ENCODE measurements at places on chromosomes 2 and 18.

- no peak for DNase-seq
These were observed 43.1 kb upstream of the ATP8B1 start for GRCh38 chr18:57846258-57846657.

DNA sequence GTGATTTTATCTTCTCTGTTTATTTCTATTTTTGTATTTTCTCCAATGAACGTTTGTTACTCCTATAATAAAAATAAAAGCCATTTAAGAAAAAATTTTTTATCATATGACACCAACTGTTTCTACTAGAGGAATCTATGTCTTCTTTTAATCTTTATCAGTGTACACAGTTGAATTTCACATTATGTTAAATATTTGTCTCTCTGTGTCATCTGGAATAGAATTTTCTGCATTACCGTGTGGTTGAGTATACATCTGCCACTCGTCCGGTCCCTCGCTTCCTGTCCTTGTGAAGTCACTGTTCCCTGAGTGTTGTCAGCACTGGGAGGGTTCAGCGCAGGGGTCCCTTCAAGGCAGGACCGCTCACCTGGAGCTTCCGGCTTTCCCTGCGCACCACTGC lies 99.2 kb downstream of the LDLRAD4 start:
- DNase-seq: no peak

DNA sequence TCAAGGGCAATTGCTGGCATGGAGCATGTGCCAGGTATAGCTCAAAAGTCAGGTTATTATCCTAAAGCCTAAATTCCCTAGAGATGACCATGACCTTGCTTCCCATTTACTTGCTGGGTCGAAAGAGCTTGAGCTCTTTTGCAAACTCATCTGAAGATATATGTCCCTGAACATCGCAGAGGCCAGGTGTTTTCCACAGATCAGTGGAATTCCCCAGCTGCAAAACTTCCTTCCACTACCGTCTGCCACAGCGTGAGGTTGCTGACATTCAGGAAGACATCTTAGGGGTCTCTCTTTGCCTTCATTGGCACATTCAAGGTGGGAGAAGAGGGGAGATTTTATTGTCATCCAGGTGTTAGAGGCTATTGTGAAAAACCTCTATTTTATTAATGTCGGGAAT lies 171.0 kb downstream of the MIB1 start:
- DNase-seq: no peak

DNA sequence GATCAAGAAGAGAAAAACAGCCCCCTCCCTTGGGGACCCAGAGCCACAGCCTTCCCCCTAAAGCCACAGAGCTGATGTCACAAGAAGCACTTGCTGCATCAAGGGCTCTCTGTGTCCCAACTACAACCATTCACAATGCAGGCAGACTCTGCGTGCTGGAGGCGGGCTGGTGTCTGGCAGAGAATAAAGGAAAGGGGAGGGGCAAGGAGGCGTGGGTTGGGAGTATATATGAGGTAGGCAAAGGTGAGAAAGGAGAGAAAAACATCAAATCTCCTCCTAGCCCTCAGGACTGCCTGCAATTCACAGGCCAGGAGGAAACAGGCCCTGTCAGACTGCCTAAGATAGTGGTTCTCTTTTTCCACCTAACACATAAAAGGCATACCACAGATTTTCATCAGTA lies 48.8 kb upstream of the IHH start:
- DNase-seq: peak; percentile 65

DNA sequence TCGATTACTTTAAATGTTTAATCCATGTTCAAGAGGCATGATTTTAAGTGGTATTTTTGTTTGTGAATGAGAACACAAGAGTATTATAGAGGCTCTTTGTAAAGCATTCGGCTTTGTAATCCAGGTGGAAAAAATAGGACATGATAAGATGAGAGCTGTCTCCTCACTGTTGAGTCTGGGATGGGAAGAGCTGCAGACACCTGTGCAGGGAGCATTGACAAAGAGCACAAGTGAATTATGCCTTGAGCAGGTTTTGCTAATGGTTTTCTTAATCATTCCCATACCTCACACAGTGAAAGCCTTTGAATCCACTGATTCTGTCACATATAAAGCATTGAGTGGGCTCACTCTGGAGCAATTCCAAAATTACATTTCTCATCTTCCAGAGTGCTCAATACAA lies 9.6 kb downstream of the COL6A3 start:
- DNase-seq: no peak

GRCh38 chr2:136424112-136424511 lies 306.2 kb upstream of the CXCR4 start:
- peak; percentile 12 for DNase-seq

GRCh38 chr2:201807452-201807999 lies 1.2 kb downstream of the CDK15 start:
- DNase-seq: no peak

DNA sequence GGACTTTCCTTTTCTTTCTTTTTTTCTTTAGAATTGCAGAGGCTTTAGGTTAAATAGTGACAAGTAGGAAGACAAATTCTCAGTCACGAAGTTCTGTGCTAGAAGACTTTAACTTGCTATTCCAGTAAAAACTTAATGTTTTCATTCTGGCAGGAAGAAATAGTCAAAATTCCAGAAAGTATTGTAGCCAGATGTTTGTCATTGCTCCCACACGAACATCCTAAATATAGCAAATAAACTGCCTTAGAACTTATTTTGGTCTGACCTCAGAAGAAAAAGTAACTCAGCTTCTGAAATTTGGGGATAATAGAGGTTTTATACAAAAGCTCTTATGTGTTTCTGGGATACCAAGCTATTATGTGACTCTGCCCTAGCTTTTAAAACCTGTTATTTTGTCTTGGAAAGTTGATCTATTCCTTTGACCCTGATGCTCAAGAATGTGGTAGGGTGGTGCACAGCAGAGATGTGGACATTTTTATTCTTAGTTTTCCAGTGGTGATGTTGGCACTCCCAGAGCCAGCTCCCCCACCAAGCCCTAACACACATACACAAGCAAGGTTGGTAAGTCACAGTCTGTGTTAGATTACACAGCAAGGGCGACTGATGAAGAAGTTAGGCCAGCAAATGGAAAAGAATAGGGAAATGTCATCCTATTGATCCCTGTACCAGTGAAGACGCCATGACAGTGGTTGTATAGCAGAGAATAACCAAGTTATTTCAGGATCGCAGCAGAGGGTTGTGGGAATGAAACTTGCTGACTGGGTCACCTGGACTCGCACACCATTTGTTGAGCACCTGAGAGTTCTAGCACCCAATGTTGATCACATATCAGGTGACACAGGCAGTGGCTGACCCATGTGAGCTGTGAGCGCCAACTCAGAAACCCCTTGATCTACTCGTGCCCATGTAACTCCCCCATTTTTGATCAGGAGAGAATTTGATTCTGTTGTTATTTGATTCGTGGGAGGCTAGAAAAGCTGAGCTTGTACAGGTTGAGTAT lies 23.7 kb downstream of the FARP2 start:
- no peak for DNase-seq

DNA sequence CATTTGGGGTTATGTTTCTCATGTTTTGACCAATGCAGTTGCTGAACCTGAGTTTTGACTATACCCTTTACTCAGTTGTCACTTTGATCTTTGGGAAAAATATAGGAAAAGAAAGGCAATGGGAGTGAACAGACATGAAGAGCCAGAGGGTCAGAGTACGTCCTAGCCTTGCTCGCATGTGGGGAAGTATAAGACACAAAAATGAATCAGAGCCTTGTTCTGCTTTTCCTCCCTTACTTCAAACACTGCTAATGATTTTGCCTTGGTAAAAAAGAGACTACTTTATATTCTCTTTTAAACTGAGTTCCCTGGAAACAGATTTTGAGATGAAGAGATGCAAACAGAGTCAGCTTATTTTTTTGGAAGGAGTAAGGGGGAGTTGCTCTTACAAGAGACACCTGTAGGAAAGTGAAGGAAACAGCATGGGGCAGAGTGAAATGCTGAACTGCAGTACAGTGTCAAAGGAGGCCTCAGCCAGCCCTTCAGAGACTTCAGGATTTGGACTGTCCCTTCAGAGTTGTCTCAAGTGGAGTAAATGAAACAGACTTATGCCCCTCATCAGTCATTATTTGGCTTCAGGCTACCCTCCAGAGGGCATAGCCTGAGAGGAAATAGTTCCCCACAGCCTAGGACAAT lies 11.1 kb upstream of the FAP start:
- no peak for DNase-seq

DNA sequence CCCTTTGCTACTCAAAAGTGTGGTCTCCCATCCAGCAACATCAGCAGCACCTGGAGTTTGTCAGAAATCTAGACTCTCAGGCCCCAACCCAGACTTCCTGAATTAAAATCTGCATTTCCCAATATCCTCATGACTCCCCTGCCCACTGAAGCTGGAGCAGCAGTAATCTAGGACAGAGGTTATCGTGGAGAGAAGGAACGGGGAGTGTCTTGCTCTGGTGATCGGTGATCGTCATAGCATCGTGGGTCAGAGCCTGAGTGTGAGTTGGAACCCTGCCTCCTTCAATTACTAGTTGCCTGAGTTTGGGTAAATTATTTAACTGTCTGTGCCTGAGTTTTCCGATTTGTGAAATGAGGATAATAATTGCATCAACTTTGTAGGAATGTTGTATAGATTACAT lies 217.3 kb upstream of the ATP5MC3 start:
- DNase-seq: no peak

DNA sequence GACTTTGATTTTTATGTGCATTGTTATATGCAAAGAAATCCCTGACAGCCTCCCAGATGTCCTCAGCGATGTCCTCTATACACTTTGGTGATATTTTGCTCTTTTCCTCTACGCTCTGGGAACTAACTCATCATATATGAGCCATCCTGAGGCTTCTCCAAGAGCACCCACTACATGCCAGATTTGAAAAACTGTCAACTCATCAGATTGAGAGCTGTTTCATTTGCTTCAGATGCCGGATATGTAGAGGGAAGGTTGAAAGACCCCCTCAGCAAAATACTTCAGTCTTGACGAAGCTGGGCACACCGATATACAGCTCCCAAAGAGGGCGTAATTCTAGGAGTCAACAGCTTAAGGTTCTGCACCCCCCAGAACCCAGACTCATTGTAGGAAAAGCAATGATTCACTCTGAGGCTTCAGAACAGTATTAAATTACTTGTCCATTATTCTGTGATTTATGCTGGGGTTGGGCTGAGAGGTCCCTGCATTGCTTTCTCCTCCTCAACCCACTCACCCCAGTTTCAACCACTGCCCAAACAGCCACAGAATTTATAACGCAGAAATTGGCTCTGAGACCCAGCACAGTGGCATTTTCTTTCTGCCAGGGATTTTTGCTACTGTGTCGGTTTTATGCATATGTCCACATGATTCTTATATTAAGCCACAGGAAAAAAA lies 341.8 kb downstream of the ALK start:
- DNase-seq: no peak

- DNase-seq: no peak
These were observed 182.1 kb downstream of the ANKRD30B start for GRCh38 chr18:14930076-14930475.

GRCh38 chr2:223779877-223780276 lies 57.5 kb downstream of the AP1S3 start:
- peak; percentile 51 for DNase-seq

GRCh38 chr2:45211636-45212035 lies 202.4 kb upstream of the SIX2 start:
- no peak for DNase-seq

- DNase-seq: no peak
These were observed 146.5 kb downstream of the CDH2 start for GRCh38 chr18:28030458-28030857.

GRCh38 chr2:189304360-189304759 lies 124.8 kb upstream of the COL5A2 start:
- no peak for DNase-seq

DNA sequence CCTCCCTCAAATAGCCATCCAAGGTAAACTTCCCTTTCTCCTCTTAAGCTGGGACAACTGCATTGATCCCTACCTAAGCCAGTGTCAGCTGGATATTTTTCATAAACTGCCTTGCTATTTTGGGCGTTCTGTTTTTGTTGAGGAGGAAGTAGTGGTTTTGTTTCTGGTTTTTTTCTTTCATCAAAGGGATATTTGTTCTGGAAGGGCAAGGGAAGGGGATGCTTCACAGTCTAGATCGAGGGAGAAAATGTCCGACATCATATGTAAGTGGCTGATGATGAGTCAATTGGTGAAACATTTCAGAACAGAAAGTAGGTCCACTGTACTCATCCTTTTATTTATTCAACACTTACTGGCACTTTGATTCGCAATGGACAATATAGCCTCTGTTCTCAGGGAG lies 31.0 kb downstream of the TANC1 start:
- no peak for DNase-seq

Data from activated CD4-positive, alpha-beta T cell treated with anti-CD3 and anti-CD28 coated beads, Interleukin-2, amount 50 U/mL, for 48 hours (primary cell).